ENCODE measurements at places on chromosomes 2 and 18.

DNA sequence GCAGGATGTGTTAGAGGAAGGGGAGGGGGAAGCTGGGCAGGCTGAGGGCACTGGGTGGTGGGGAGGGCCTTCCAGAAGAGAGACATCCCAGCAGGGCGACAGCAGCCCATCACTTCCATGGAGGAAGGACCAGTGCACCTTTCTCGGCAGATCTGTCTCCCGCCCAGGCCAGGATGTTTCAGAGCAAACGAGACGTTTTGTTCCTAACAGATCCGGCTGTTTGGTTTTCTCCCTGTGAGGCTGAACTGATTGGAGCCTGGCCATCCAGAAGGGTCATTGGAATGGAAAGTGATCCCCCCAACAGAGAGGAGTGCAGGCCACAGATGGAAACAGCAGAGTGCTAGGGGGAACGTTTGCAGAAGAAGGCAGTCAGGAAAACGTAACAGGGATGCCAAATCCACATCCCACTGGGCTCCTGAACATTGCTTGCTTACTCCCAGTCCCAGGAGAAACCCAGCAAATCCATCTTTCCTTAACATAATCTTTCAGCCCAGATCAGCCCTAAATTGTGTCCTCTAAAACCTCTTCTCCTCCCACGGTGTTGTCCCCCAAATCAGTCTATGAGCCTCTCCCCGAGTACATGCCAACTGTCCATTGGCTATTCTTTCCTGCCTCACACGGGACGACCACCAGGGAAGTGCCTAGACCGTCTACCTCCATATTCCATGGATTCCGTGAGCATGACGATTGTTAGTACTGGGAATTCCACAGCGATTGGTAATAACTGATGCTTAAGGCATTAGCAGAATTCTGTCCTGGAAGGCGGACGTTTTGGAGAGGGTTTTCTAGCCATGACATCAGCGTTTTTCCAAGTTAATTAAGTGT lies 126.8 kb downstream of the SEPTIN10 start:
- DNase-seq: no peak

DNA sequence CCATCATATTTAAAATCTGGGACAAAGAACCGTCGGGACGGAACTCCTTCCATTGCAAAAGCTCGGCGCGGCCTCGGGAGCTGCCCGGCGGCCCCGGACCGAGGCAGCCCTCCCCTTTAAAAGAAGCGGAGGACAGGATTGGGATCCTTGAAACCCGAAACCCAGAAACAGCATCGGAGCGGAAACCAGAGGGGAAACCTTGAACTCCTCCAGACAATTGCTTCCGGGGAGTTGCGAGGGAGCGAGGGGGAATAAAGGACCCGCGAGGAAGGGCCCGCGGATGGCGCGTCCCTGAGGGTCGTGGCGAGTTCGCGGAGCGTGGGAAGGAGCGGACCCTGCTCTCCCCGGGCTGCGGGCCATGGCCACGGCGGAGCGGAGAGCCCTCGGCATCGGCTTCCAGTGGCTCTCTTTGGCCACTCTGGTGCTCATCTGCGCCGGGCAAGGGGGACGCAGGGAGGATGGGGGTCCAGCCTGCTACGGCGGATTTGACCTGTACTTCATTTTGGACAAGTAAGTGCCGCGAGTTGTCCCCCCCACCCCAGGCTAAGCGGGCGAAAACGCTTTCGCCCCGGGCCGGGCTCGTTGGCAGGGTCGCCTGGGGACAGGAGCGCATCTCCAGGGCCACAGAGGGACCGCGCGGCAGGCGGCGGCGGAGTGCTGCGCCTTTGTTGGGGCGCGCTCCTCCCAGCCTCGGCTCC lies at the start of gene ANTXR1:
Gene ANTXR1, plus strand, starts transcription at position 38 of the 698 bp plus-strand sequence. Its CDS starts 321 bp downstream, at position 359.
- no peak for DNase-seq

DNA sequence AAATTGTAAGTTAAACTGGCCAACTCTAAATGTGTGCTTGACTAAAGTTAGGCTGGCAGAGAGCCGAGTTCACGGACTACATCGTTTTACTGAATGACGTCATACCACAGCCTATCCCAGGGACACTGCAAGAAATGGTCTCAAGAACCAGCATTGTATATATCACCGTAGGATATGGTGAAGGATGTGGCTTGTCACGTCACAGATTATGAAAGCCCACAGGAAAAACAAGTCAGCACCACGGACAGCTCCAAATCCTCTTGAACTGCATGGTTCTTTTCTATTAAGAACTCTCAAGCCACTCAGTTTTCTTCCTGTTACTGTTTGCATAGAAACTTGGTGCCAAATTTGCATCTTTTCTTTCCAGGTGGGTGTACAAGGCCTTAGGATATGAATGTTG lies 85.1 kb upstream of the ACAA2 start:
- DNase-seq: no peak

GRCh38 chr2:97673182-97673914 lies 3.8 kb downstream of the C2orf92 start:
- DNase-seq: no peak

DNA sequence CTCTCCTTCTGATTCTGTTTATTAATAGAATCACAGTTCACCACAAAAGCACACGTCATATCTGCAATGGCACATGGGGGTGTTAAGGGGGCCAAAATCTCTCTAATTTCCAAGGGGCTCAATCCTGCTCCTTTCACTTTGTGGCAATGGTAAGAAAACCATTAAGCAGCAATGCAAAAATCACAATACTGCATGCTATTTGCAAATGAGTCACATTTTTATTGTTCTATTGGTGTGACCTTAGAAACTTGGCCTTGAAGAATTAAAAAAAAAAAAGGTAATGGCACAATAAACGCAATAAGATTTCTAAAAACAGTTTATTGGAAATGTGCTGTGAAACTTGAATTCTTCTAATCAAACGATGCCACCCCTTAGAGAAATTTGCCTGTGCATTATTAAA lies 251.5 kb downstream of the ZNF521 start:
- no peak for DNase-seq

- DNase-seq: no peak
Measured at GRCh38 chr2:86000131-86000937, 105.4 kb downstream of the POLR1A start.

DNA sequence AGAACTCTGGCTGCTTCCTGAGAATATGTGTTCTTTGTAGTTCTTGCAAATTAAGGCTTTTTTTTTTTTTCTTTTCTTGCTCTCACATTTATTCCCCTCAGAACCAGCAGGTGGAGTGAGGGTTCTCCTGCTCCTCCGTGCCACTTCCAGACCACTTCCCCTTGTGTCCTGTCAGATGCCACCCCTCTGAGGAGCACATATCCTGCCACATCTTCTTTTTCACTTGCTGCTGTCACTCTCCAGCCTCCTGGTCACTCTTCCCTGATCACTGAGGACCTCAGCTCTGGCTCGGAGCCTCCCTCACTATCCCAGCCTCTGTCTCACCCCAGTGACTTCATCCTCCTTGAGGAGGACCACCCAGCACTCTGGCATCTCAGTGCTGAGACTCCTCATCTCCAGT lies 100.5 kb downstream of the TACR1 start:
- no peak for DNase-seq

- no peak for DNase-seq
Measured at GRCh38 chr2:200034816-200035215, 79.4 kb downstream of the MAIP1 start.

GRCh38 chr2:54419855-54420523 lies 36.1 kb upstream of the SPTBN1 start:
- no peak for DNase-seq

DNA sequence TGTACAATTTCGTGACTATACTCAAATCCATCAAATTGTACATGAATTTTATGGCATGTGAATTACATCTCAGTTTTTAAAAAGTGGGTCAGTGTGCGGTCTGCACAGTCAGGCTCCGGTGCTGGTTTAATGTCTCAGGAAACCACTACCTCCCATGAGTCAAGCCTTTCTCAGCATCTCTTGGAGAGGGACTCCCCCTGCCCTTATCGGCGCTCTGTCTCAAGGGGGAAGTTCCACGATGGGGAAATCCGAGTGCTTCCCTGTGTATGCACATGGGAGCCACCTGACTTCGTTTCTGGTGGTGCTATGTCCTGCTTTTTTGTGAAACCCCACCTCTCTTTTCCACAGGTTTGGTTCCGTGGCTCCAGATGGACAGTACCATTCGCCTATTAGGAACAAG lies 72.5 kb downstream of the ACOXL start:
- no peak for DNase-seq

DNA sequence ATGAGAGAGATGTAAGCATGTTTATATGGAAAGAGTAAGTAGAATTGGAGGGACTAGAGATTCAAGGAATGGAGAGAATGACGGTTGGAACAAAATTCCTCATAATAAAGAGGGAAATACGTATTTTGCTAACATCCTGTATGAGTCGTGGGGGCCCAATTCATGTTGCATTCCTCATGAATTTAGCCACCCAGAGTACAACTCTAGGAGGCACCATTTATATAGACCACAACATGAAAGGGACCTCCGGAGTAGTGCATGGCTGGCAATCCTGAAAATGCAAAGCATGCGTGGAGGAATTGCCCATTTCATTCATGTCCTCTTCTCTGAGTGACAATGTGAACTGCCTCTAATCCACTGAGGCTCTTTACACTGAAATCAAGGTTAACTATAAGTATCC lies 168.2 kb downstream of the ZEB2 start:
- DNase-seq: no peak

DNA sequence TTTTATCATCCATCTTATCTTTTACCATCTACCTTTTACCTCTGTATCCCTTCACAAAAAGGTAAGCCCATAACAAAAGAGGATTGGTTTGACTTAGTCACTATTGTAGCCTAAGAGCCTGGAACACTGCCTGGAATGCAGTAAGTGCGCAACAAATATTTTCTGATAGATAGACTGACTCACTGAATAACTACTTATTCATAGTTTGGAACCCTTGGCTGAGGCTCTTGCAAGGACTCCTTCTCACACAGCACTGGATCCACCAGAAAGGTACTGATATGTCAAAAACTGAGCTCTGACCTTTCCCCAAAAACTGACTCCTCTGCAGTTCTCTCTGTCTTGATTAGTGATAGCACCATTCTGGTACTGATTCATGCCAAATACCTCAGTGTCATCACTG lies 426.7 kb downstream of the SETBP1 start:
- no peak for DNase-seq

All from cortex of kidney (tissue), 1 donor.